Right renal cortex interstitium (tissue), 3 donors: ENCODE measurements at places on chromosomes 6 and 20.

DNA sequence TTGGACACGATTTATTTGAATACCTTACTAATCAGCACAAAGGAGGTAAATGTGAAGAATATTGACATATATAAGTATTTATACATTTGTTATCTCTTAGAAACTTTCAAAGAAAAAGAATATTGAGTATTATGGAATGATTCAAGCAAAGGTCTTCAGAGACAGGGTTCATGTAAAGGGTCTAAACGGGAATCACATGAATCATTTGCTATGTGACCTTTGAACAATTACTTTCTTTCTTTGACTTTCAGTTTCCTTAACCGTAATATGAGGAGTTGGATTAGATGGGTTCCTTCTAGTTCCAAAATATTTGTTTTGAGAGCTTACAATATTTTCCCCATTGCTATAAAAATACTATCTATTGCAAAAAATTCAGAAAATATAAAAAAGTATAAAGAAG, 14.3 kb downstream of the ENPP1 start:
- DNase-seq = no peak

DNA sequence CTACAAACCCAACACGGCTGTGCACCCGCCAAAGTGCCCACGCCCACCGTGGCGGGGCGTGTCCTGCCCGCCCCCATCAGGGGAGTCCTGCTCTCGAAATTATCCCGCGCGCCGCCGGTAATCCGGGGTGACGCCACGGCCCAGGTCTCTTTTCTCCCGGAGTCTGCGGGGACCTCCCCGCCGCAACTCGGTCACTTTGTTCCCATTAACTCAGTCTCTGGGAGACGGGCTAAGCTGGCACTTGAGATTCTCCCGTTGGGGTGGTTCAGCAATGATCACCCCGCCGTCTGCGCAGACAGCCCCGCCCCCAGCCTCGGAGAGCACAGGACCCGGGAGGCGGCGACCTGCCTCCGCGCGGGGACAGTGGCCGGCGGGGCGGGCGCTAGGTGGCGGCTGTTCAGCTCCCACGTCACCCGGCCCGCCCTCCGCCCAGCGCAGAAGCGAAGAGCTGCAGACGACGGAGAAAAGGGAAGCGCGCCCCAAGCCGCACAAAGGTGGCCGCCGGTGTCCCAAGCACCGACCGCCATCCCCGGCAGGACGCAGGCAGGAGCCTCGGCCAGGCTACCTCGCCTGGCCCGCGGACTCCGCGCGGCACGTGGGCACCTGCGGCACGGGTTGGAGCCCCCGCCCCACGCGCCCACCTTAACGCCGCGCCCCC, 31.5 kb downstream of the SF3B5 start:
- no peak for DNase-seq

DNA sequence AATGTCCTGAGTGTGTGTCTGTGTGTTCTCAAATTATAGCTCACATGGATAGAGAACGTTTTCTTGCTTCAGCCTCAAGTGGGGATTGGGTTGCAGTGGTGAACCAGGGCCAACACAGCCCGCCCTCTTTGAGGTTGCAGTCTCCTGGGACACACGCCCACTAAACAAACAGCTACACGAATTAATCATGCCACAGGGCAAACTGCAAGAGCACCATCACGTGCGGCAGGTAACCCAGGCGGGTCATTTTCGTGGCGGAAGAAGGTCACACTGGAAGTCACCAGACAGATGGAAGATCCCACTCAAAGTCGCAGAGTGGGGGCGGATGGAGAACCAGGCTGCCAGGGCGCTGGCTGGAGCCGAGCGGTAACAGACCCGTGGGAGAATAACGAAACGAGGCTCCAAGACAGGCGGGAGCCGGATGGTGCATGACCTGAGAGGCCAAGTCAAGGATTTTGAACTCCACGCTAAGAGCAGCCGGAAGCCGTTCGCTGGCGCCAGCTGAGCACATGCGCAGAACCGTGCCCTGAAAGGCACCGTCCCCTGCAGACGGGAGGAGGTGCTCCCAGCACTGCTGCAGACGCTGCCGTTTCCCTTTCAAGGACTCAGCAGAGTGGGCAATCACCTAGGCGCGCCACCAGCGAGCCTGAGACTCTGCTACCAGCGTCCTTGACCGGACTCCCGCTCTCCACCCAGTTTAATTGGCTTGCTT, 10.7 kb downstream of the DLL1 start:
- no peak for DNase-seq

DNA sequence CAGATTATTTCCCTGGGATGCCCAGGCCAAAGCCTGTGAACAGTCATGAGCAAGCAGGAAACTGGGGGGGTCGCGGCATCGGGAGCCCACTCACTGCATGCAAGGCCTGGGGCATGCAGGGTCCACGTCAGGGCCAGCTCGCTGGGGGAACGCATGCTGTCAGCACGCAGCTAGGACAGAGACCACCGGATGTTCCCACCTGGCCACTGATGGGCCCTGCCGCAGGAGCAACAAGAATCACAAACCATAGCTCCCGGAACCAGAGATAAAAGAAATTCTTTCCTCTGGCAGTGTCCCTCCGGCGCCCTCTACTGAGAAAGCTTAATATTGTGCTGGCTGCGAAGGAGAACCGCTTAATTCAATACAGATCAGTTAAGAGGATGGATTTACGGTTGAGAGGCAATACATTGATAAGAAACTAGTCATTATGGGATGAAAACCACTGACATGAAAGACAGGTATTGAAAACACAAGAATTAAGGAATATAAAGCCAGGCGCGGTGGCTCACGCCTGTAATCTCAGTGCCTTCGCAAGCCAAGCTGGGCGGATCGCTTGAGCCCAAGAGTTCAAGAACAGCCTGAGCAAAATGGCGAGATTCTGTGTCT, 32.6 kb downstream of the C6orf15 start:
- DNase-seq = peak; percentile 62

DNA sequence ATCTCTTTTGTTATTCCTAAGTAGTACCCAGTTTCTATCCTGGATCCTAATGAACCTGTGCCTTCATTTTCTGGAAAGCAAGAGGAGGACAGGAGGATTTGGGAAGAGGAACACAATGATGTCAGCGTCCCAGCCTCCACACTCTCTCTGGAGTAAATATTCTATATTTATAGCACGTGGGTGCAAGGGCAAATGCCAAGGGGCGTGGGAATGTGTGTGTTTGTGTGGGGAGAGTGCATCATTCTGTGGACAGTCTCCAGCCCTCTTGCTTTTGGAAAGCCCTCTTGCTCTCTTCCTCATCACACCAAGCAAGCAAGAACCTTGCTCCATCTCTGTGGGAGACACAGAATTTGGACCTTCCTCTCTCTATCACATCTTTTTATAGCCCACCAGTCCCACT, 103.2 kb upstream of the EMILIN3 start:
- no peak for DNase-seq

DNA sequence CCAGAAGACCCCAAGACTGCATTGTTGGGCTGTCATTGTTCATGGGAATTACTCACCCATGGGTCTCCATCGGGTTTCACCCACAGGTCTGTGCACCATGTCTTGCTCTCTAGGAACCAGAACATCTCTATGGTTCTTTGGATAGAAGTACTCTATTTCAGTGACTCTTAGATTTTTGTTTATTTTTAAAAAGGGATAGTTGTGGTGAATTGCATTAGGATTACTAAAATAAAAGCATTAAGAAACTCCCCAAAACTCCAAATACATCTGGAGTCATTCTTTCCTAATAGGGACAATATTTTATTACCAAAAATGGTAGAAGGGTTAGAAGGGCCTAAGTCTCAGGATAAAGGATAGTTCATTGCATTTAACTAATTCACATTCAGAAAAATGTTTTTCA, 166.9 kb upstream of the TNFAIP3 start:
- no peak for DNase-seq

GRCh38 chr6:142773324-142773723, 171.7 kb downstream of the HIVEP2 start:
- DNase-seq = no peak

GRCh38 chr6:110331816-110332215, 26.3 kb downstream of the METTL24 start:
- no peak for DNase-seq

GRCh38 chr6:28719275-28719940, 193.7 kb downstream of the GPX5 start:
- no peak for DNase-seq

DNA sequence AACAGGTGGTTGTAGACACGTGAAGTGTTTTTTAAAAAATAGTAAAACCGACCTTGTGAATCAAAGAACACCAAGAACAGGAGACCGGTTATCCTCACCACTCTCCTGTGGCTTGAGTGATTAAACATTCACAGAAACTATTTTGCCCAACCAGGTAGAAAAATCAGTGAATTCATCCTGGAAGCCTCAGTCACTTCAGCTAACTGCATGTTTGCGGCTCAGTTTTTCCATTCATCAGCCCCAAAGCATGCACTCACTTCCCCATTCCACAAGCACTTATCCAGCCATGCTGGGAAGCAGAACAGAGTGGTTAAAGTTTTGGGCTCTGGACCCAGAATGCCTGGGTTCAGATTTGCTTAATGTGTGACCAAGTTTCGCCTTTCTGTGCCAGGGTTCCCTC, 2.4 kb downstream of the LRRN4 start:
- no peak for DNase-seq

DNA sequence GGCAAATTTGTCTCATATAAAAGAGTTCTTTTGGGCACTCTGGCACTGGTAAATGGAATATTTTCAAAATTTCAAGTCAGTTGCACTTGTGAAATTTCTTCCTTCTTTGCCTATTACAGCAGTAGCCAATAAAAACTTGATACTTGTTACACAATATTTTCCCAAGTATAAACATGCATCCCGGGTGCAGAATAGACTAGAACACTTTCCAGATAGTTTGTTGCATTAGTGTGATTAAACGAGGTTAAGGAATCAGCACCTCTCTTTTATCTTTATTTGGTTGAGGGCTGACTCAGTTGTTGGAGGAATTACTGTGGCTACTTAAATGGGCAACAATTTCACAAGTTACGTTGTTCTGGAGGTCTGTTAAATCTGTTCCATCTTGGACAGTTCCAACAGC, 467.5 kb downstream of the CDKAL1 start:
- DNase-seq = no peak

- no peak for DNase-seq
These were observed 232.6 kb downstream of the TMEM242 start for GRCh38 chr6:157090736-157091135.

GRCh38 chr6:154995254-154996015, at the start of gene TIAM2:
Gene TIAM2 (plus strand): TSS chr6:154995315. CDS start chr6:155129224, 133,909 bp downstream.
- DNase-seq = no peak

DNA sequence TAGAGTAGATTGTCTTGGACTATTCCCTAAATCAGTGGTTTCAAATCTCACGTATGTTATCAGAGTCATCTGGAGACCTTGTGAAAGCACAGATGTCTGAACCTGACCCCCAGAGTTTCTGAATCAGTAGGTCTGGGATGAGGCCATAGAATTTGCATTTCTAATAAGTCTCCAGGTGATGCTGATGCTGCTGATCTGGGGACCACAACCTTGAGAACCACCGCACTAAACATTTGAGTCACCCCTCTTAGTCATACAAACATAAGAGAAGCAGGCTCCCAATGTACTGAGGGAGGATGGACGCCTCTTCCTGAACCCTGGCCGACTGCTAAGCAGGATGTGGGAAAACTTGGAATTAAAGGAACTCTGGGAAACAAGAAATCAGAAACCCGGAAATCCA, 187.8 kb upstream of the PRDM1 start:
- DNase-seq = no peak

DNA sequence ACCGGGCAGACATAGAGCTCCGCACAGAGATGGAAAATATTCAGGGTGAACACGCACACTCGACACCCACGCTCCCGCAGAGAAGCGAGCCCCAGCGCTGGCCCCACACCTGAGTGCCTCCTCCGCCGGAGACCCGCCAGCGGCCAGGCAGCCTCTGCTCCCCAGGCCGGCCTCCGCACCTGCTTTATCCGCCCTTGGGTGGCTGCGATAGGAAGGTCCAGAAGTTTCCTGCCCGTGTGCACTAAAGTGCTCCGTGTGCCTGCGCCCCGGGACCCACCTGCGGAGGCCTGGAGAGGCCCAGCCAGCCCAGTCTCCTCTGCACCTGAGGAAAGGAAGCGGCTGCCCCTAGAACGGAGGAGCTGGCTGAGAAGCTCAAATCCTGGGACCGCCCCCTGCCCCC, 10.8 kb upstream of the FOXC1 start:
- no peak for DNase-seq

DNA sequence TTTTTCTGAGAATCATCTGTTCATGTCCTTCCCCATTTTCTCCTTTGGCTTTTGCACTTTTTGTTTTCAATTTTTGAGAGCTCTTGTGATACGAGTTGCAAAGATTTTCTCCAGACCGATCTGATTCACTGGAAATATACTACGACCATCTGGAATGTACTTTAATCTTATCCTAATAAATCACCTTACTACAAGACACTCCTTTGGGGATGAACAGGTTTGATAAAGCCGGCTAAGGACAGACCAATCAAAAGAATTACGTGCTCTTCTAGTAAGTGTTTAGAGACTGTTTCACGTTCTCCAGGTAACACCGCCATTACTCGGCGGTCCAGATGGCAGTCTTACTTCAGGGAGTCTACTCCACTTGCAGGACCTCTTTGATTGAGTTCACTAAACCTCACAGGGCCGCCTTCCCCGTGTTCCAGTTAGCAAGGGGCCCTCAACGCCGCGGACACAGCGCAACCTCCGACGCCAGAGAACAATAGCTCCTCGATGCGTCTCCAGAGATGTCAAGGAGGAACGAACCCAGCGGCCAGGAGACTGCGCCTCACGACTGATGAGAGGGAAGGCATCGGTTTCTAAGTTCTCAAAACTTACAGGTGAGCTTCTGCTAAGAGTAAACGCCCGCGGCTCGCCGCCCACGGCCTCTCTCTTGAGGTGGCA, 920 bp upstream of the WTAP start:
- no peak for DNase-seq

GRCh38 chr20:3046677-3047462, 1.0 kb downstream of the MRPS26 start:
- DNase-seq = peak; percentile 23

DNA sequence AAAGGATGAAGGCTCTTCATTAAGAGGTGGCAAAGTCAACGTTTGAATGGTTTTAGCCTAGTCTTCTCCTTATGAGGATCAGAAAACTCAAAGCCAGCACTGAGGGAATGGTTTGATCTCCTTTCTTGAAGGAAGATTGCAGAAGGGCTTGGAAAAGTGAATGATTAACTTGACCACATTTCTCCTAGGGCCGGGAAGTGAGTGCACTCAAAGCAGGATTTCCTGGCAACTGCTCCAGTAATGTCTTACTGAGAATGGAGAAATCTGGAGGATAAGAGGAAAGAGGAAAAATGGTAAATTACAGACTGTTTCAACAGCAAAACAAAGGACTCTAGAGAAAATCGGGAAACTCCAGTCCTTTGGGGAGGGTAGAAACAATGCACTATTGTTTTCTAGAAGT, 189.0 kb upstream of the FOXA2 start:
- DNase-seq = no peak

GRCh38 chr6:3535033-3535775, 78.4 kb upstream of the SLC22A23 start:
- no peak for DNase-seq

GRCh38 chr20:4084721-4085120, 69.4 kb upstream of the RNF24 start:
- DNase-seq = no peak
